ENCODE measurements at places on chromosomes 11 and 22.
A peak's percentile ranks its signal among the peaks of the same experiment; 100 is the strongest.

DNA sequence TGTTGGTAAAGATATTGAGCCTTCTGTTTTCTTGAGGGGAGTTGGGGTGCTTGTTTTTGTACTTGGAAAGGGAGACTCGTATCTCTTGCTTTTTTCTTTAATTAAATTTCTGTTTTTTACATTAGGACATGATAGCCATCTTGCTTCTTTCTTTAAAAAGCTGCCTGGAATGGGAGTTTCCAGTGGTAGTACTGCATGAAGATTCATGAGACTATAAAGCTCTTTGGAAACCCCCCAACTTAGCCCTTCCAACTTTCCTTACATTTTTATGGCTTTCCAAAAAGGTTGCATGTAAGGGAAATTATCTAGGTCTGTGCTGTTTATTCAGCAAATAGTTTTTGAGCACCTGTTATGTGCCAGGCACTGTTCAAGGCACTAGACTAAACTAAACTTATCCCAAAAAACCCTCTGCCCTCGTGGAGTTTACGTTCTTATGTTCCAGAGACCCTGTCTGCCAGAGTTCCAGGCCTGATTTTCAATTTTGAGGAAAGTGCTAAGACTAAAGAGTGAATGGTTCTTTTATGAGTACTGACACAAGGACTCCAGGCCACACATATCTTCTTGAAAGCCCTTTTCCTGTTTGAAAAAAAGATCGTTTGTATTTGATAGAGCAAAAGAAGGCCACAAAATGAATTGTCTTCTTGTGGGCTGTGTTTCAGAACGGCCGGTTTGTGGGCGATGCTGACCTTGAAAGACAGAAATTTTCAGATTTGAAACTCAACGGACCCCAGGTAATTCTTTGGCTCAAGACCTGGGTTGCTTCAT lies 31.9 kb downstream of the CTNND1 start:
- DNase-seq: no peak

DNA sequence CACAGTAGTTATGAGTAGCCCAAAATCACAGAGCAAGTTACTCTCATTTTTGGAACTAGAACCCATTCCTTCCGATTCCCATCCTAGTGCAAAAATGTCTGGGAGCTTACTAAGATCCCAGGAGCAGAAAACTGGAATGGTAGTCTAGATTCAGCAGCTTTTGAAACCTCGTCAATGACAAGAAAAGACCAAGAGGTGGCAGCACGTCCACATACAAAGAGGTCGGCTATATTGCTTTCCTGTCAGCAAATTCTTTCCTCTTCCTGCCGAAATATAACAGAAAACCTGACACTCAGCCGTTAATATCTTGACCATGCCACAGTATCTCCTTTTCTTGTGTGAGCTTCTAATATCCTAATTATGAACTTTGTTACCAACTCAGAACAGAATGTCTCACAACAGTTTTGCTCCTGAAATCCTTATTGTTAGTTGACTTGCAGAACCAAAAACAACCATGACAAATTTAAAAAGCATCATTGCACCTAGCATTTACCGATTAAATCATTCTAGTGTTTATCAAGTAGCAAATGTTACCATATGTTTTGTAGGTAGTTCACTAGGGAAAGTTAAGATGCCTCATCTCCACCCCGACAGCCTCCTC lies 92.8 kb upstream of the OR9G4 start:
- DNase-seq: peak; percentile 0

DNA sequence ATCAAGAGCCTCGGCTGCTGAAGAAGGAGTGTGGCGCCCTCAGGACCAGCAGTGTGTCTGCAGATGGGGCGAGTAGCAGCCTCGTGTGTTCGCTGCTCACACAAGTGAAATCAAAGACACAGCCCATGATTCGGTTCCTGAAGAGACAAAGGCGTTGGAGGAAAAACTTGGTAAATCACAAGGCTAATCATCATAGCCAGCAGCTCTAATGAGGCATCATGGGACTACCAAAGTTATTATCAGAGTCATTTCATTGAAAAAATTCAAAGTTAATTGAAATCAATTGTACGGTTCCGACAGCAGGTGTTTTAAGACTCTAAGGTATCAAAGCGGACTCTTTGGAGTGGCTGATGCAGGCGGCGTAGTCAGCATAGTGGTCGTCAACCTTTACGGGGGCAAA lies 9.5 kb downstream of the PHF21B start:
- no peak for DNase-seq

DNA sequence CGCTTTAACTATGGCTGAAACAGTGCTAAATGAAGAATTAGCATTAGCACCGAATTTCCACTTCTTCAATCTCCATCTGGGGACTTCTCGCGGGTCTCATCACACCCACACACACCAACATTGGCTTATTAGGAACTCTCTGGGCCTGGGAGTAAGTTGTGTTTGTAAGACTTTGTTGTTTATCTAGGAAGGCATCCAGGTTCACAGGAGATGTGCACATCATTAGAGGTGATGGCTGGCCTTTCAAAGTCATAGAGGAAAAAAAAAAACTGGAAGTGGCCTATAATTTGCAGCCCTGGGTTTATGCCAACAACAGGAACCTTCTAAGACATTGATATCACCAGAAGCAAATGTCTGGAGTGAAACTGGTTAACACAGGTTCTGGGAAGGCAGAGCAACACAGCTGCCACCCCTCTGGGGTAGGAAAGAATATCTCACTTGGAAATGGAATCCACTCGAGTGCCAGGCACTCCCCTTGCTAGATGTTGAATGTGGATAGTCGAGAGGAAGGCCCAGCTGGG lies 84.5 kb downstream of the TRAF6 start:
- no peak for DNase-seq

- DNase-seq: peak; percentile 47
These were observed 1.7 kb upstream of the TYMP start for GRCh38 chr22:50531546-50531961.

DNA sequence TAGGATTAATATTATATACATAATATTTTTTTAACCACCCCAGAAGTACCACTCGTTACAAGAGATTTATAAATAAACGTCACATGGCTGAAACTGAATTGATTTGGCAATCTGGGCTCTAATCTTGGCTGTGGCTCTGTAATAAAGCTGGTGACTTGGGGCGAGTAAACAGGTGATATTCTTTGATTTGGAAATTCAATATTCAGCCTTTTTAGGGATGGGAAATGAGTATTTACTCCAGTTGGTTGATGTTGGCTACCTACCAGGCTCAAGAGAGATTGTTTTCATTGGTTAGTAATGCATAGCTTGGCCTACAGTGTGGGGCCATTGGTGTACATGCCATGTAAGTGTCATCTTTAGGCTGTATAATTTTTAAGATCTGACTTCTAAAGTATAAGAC lies 117.7 kb upstream of the SORL1-AS1 start:
- DNase-seq: no peak

GRCh38 chr22:20777420-20778177 lies 3.7 kb downstream of the SERPIND1 start:
- no peak for DNase-seq
